ENCODE measurements at places on chromosomes 13 and 19.
A peak's percentile ranks its signal among the peaks of the same experiment; 100 is the strongest.

DNA sequence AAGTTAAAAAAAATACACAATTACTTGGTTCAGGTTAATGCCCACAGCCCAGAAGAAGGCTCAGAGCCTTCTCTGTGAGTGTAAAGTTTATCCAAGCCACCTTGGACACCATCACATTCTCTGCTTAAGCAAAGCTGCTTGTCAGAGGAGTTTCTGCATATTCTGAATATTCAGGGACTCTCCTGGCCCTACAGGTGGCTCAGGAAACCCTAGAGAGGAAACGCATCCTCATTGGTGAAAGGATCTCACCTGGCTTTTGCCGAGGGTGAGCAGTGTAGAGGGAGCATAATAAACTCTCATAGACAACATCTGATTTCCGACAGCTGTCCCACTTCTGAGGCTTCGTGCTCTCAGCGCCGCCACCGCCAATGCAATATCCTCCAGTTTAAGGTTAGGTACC, 239.9 kb upstream of the TSHZ3 start:
- DNase-seq: no peak

GRCh38 chr19:13938301-13939064, at the start of gene PODNL1:
Gene PODNL1, minus strand, starts transcription at chr19:13938417. Its CDS starts 236 bp downstream, at chr19:13938181.
- DNase-seq: no peak

GRCh38 chr13:43786766-43787517, at the start of gene ENOX1:
Gene ENOX1, minus strand, starts transcription at chr13:43786972.
- DNase-seq: peak; percentile 57

DNA sequence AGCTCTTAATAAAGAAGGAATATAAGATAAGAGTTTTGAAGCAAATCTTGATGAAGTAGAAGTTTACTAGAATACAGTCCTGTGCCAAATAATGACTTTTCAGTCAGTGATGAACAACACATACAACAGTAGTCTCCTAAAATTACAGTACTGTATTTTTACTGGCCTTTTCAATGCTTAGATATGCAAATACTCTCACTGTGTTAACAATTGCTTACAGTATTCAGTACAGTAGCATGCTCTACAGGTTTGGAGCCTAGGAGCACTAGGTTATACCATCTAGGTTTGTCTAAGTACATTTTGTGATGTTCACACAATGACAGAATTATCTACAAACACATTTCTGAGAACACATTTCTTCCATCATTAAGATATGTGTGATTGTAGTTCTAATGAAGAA, 316.7 kb upstream of the KLHL1 start:
- DNase-seq: no peak

DNA sequence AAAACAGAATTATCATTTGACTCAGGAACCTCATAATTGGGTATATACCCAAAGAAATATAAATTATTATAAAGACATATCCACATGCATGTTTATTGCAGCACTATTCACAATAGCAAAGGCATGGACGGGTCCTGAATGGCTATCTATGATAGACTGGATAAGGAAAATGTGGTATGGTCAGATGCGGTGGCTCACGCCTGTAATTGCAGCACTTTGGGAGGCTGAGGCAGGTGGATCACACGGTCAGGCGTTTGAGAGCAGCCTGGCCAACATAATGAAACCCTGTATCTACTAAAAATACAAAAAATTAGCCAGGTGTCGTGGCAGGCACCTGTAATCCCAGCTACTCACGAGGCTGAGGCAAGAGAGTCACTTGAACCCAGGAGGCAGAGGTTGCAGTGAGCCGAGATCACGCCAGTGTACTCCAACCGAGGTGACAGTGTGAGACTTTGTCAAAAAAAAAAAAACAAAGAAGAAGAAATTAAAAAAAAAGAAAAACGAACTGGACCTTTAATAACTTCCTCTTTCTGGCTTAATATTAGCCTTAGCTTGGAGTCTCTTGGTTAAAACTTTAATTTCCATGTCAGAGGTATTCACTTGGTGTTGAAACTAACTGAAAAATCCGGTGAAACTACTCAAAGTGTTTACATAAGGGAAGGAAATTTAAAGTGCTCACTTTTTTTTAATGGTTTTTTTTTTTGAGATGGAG, 104.4 kb downstream of the ZNF486 start:
- DNase-seq: no peak

DNA sequence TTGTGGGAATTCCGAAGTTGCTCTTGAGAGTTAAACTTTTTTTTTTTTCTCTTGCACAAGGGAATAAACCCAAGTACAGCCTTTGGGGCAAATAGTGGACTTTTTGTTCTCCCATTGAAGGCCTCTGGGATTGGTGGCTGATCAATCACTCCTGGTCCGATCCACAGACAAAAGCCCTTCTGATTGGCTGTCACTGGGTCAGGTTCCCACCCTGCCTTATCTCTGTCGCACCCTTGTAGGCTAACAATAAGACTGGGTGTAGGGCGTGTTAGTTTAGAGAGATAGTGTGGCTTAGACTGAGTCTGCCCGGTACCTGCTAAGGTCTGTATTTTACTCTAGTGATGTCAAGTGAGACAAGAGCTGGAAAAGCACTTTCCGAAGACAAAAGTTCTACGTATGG, 380.8 kb downstream of the NDFIP2 start:
- DNase-seq: no peak

- no peak for DNase-seq
Measured at GRCh38 chr13:96490496-96490989, 400.6 kb downstream of the HS6ST3 start.

DNA sequence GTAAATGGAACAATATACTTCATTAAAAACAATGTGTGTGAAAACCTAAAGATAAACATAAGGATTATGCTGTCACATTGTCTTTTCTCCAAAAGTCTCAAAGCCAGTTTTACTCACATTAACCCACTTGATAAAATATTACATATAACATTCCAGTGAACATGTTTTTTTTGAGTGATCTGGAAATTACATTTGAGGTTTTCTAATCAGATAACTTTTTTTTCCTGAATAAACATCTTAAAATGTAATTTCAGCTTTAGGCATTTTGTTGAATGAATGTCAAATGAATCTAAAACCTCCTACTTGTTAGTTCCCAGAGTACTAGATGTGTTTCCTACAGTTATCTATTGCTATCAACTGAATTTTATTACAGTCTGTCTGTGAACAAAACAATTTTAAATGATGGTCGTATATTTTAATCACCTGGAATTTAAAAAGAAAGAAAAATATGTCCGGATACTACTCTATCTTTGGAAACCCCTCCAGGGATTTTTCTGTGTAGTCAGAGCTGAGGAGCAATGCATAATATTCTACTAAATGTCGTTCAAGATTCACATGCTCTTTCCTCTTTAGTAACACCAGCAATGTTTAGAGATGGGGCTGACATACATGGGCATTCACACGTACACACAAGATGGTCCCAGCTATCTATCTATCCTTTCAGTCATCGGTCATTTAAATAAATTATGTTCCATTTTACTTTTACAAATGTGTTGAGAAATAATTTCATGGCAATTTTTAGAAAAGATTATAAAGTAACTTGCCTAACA, 283.9 kb downstream of the KLF12 start:
- DNase-seq: no peak

- DNase-seq: no peak
Measured at GRCh38 chr13:111361046-111361872, 40.8 kb downstream of the TEX29 start.

DNA sequence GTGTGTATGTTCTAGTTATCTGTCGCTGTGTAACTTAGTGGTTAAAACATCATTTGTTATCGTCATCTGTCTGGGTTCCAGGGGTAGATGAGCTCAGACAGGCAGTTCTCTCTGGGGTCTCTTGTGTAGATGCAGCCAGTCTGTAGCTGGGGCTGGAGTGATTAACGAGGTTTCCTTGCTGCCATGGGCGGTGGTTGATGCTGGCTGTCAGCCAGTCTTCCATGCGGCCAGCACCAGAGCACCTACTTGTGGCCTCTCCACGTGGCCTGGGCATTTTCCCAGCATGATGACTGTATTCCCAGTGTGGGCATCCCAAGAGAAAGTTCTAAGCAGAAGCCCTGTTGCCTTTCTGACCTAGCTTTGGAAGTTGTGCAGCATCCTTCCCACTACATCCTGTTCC, 10.7 kb downstream of the ERCC5 start:
- no peak for DNase-seq
